CD8-positive, alpha-beta T cell (primary cell): ENCODE measurements at places on chromosomes 3 and 15.

- no peak for DNase-seq
Observed at GRCh38 chr15:74676801-74677200, 19.0 kb downstream of the EDC3 start.

DNA sequence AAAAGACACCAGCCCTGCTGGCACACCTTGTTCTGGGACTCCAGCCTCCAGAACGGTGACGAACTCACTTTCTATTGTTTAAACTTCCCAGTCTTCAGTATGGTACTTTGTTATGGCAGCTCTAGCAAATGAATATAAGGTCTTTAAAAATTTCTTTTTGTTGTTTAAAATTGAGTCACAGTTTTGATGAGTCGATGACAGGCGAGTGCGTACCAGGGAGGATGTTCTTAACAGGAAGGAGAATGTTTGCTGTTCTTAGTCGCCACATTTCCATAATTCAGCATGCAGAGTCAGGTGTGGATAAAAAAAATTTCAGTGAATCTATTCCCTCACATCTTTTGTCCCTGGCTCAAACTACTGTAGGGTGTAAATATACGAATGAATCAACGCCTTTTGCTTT is 12.4 kb downstream of the DNASE1L3 start:
- DNase-seq: no peak

GRCh38 chr15:68228143-68228970 is 1.2 kb downstream of the CLN6 start:
- DNase-seq: no peak

DNA sequence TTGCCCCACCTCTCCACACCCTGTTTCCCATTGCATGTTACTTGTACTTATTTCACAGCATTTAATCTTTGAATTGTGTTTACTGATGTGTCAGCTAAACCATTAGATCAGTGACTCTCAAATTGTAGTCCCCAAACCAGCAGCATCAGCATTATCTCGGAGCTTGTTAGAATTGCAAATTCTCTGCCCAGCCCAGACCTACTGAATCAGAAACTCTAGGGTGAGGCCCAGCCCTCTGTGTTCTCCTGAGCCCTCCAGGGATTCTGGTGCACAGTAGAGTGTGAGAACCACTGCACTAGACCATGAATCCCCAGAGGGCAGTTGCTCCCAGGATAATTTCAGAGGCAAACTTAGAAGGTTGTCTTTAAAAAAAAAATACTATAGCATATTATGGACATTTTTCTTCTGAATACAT is 13.0 kb downstream of the PLD1 start:
- DNase-seq: no peak

- DNase-seq: no peak
Observed at GRCh38 chr3:143396790-143397189, 277.2 kb downstream of the CHST2 start.
